IPS DF 6.9 (cell line): ENCODE measurements at places on chromosomes 13 and 19.

GRCh38 chr19:2717638-2718541, 3.3 kb downstream of the DIRAS1 start:
- no peak for DNase-seq

DNA sequence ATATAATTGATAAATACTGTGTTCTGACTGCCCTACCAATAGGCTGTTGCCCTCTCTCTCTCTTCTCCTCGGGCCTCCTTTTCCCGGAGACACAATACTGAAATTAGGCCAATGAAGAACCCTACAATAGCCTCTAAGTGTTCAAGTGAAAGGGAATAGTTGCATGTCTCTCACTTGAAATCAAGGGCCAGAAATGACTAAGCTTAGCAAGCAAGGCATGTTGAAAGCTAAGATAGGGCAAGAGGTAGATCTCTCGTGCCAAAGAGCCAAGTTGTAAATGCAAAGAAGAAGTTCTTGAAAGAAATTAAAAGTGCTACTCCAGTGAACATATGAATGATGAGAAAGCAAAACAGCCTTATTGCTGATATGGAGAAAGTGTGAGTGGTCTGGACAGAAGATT, 13.3 kb downstream of the KATNAL1 start:
- no peak for DNase-seq

GRCh38 chr13:31625115-31625514, 114.2 kb upstream of the RXFP2 start:
- DNase-seq: no peak

DNA sequence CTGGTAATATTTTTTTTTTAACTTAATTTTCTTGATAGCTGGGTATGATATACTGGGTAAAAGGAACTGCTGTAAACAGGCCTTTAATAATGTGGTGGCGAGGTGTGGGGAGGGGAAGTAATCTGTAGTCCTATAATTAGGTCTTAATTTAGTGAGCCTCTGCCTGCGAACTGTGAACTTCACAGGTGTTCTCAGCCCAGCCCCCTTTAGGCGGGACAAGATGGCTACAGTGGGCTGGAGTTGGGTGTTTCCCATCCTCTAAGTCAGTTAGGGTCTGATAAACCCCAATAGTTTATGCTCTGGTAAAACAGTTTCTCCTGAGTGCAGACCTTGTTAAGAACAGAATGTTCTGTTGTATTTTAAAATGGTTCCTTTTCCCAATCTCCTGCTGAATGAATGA, 97.6 kb upstream of the SERP2 start:
- no peak for DNase-seq

DNA sequence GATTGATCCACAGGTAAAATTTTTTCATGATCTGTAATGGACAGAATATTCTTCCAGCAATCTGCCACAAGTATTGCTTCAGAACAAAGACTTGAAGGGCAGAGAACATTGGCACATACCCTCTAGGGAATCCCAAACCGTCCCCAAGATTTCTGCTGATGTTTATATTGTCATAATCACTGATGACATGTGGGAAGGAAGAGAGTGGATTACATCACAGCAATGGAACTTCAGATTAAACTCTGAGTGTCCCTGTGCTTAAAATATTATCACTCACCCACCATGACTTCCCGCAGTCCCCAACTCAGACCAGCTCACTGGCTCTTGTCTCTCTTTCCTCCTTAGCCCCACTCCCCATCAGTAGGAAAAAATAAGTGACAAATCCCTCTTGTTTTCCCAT, 8.5 kb upstream of the TPT1 start:
- no peak for DNase-seq

- no peak for DNase-seq
Observed at GRCh38 chr19:280541-281009, 10.6 kb downstream of the PLPP2 start.

DNA sequence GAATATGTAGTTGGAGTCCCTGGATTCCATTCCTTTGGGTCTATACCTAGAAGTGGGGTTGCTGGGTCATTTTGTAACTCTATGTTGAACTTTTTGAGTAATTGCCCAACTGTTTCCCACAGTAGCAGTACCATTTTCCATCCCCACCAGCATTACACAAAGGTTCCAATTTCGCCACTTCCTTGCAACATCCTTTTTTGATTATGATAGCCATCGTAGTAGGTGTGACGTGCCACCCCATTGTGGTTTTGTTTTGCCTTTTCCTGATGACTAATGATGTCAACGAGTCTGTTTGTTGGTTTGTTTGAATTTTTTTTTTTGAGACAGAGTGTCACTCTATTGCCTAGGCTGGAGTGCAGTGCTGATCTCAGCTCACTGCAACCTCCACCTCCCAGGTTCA, 3.3 kb upstream of the PEX11G start:
- DNase-seq: no peak

- DNase-seq: no peak
Observed at GRCh38 chr13:113573065-113573464, 11.5 kb upstream of the TFDP1 start.

DNA sequence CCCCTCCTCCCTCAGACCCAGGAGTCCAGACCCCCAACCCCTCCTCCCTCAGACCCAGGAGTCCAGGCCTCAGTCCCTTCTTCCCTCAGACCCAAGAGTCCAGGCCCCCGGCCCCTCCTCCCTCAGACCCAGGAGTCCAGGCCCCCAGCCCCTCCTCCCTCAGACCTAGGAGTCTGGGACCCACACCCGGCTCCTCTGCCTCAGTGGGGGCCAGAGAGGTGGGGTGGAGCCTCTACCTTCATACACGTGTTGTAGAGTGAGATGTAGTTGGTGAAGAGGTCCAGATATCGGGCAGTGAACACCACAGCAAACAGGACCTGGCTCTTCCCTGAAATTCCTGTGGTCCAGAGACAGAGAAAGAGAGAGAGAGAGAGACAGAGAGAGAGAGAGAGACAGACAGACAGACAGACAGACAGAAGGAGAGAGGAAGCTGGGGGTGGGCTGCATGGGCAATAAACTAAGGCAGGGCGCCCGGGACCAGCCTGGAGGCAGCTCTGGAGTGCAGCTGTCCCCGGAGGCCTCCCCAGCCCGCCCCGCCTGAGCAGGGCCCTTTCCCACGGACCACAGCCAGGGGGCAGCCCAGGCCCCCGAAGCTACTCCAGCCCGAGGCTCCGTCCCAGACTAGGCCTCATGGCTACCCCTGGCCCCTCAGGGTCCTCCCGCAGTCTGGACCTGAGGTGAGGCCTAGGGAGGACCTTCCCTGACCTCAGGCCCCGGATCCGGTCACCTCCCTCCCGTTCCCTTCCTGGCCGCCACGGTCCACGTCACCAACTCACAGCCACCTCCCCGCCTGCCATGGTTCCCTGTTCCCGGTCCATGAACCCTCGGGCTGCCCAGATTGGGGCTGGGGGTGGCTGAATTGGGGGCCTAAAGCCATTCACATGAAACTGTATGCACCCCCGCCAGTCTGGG, 907 bp downstream of the KDELR1 start:
- no peak for DNase-seq

DNA sequence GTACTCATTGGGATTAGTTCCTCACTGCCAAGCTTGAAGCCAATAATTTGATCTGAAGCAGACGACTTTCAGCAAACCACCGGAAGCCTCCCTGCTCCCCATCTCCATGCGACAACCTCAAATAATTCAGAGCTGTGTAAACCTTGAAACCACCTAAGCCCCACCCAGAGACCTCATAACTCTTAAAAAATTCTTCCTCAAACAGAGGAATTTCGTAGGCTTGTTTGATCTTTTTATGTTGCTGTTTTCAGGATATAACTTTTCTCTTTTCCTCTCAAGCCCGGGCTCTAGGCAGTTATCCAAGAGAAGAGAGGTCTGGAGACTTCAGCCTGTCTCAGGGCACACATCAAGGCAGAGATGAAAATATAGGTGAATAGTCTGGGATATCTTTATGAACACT, 311.6 kb downstream of the KCNRG start:
- DNase-seq: no peak

- no peak for DNase-seq
Observed at GRCh38 chr13:51324714-51325420, 14.6 kb upstream of the SERPINE3 start.

DNA sequence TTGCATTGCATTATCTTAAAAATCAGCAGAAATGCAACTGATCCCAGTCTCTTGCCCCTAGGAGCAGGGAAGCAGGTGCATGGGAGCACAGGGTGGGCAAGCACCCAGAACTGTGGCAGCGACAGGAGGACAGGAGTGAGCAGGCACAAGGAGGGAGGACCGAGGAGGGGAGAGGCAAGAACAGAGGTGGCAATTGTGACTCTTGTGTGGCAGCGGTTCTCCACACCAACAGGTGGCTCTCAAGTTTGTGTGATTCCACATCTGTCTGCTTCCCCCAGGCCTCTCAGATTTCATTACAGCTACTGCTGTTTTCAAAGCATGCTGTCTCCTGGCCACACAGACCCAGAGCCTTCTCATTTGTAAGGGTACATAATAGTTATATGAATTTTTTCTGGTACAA, 108.5 kb downstream of the STK24 start:
- DNase-seq: no peak

DNA sequence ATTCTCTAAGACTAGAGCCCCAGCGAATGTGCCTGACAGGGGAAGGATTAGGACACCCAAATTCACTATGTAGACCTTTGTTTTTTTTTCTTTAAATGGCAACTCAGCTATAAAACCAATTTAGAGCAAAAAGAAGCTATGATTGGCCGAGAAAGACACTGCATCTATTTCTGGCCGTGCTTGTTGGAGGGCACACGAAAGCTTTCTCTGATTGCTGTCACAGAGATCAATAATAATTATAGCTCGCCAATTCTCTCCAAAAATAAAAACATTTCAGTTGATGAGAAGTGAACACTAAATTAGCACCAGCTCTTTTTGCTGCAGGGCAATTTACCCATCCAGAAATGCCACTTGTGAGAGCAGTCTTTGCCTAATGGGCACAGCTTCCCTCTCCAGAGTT, 31.2 kb downstream of the CBY2 start:
- DNase-seq: no peak
